ENCODE measurements at places on chromosomes 4 and X. TPM values are rescaled to one million over a fixed set of nuclear protein-coding genes. Genes with fewer than 3 reads are reported as not detected.

GRCh38 chr4:100984901-100985300, 362.4 kb downstream of the PPP3CA start:
- no peak for DNase-seq

FGF13 gene
- 2.4 TPM for polyA plus RNA-seq

GRCh38 chr4:13484749-13485221, 645 bp upstream of the RAB28 start:
- no peak for DNase-seq

- DNase-seq: no peak
Observed at GRCh38 chr4:17713779-17714178, 67.6 kb downstream of the FAM184B start.

GRCh38 chr4:117825600-117825999, 208.7 kb upstream of the NDST3 start:
- no peak for DNase-seq

DNA sequence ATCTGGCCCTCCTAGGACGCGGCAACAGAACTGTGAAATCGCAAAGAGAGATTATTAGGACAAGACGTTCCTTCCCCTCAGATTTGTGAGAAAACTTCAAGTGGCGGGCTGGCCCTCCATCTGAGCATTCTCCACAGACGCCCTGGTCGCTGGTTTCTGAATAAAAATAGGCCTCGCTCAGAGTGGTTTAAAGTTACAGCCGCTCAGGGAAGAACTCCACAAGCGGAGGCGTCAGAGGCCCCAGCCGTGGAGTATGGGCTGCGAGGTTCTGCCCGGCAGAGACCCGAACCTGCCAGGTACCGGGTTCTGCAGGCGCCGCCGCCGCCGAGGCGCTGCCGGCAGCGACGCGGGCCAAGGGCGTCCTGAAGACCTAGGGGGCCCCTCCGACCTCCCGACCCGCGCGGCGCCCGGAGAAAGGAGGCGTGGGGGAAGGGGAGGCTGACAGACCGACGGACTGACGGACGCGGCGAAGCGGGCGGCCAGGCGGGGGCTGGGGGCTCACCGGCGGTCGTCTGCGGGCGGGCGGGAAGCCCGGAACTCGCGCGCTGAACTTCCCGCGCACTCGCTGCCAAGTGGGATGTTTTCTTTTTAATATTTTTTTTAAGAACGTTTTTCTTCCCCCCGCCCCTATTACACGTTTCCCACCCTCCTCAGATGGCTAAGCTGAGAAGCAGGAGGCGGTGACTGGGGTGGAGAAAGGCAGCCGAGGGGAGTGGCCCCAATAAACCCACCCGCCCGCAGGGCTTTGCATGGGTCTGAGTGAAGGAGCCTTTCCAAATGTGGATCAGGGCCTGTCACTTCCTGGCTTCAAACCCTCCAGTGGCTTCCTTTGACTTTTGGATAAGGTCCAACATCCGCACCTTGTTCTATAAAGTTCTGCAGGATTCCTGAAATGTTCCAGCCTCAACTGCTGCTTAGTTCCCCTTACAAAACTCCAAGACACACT, at the start of gene PABPC4L:
PABPC4L (minus strand) TSS at position 574 of the 946 bp plus-strand sequence. CDS start 770 bp downstream, outside the sequence.
- DNase-seq: no peak

DNA sequence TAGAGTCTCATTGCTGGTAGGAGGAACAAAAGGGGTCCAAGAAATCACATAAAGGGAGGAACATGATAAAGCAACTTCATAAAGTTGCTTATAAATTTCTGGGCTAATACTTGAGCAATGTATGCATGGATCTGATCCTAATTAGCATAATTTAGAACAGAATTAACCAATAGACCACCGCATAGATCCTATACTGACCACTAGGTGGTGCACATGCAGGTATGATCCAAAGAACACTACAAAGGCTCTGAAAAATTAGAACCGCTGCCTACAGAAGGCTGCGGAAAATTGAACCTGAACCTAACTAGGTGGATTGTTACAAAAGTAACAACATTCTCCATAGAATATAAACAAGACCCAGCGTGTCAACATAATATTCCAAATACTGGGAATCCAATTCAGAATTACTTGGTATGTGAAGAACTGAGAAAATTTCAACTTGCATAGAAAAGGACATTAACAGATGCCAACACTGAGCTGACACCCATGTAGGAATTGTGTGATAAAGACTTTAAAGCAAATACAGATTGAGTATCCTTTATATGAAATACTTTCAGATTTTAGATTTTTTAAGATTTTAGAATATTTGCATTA, 23.3 kb downstream of the BRCC3 start:
- DNase-seq: no peak

- no peak for DNase-seq
Observed at GRCh38 chr4:84498935-84499623, at the start of gene NKX6-1. Gene NKX6-1, minus strand, starts transcription at chr4:84499292. Its CDS starts 1,064 bp downstream, at chr4:84498228.

ZMAT1 gene
- 50.0 TPM for polyA plus RNA-seq

FGFR3 gene
- polyA plus RNA-seq: 13.2 TPM

EDA2R gene
- polyA plus RNA-seq: 2.6 TPM

DNA sequence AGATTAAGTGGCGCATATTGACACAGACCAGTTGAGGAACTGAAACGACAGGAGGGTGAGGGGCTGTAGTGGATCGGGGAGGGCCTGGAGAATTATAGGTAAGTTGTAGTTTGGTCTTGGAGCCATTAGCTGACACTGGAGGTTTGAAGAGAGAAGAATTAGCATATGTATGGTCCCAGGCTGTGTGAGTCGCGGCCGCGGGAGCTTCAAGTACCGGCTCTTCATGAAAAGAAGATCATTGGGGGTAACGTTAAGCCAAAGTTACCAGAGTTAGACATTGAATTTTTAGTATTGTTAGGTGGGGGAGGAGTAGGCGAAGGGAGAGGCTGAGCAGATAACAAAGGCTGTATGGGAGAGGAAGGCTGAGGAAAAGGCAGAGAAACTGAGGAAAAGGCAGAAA, 56.5 kb downstream of the ZNF674 start:
- no peak for DNase-seq

FGF16 gene
- polyA plus RNA-seq: 0.07 TPM

DNA sequence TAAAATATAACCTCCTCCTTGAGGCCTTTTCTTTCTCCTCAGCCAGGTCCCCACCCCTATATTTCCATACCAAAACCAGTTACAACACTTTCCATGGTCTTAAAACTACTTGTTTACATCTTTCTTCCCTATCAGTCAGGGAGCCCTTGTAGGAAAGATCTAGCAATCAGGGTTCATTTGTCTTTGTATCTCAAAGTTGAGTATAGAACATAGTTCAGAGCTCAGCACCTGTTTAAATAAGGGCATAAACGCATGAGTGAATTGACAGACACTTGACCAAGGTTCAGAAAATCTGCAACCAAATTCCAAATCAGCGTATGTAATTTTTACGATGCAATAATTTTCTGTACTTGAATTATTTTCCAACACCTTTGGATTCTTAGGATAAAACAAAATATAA, 352.2 kb upstream of the MAGEB16 start:
- no peak for DNase-seq

GRCh38 chrX:111857534-111858060, 18.4 kb upstream of the TRPC5OS start:
- no peak for DNase-seq

DNA sequence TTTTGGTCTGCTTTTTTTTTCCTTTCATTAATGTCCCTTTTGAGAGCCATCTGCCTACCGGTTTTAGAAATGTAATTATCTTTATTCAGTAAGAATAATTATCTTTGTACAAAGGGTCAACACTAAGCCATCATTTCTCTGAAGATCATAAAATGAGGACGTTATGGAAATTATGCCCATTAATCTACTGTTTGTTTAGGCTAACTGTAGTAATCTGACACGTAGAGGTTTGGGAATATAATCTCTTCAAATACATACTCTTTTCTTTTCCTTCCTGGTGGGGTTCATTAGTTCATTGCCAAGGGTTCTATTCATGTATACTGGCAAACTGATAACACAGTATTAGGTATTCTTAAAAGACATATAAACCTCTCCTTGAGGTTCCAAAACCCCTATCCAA, 3.8 kb upstream of the HSD17B13 start:
- no peak for DNase-seq

DNA sequence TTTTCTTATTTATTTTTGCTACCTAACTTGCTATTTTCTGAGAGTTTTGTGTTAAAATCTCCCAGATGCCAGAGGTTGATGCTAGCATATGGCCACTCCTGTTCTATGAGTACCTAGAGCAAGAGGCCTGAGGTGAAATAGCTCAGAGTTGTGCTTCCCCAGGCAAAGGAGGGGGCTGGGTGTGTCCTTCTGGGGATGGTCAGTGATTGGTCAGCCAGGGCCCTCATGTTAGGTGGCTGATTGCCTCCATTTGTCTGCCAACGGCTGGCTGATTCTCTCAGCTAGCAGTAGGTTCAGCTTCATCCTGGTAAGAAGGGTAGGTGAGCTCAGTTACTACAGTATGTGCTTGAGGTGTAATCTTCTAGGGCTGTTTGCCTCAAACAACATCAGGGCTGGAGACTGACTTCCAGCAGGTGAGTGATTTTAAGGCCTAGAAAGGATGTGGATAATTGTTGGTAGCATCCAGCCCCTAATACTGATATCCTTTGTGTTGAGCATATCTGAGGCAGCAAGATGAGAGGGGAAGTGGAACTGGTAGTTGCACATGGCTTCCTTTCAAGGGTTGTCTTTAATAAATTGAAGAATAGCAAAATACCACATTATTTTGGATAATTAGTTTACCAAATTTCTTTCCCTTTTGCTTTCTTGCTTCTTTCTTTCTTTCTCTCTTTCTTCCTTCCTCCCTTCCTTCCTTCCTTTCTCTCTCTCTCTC, 62.5 kb upstream of the RHOH start:
- DNase-seq: no peak

OPRPN gene
- polyA plus RNA-seq: 0.34 TPM

DNA sequence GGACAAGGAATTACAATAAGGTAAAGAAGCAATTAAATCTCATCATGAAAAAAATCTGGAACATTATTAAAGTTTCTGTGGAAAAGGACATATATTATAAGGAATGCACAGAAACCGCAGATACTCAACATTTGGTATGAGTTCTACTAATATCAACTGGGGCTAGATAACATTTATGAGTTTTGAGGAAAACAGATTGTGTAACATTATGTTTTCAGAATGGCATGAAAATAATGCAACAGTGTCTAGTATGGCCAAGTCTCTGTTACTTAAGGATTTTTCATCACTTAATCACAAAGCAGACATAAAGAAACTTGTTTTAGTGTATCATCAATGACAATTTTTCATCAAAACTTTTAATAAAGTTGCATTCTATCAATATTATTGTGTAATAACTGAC, 785.0 kb downstream of the GLUD2 start:
- DNase-seq: no peak

STBD1 gene
- polyA plus RNA-seq: 1.1 TPM

DNA sequence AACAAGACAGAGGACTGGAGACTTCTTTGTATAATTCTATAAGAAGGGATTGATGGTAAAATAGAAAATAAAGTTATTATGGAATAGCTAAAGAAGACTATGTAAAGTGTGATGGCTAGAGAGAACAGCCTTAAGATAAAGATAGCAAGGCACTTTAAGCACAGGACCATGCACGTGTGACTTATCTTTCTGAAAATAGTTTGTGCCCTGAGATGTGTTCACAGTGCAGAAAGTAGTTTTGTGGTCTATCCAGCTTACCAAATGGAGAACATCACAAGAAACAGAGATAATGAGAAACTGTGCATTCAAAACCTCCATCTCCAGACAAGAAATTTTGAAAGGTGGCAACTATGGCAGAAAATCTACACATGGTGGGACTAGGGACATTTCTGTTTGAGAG, 213.3 kb downstream of the PARM1 start:
- DNase-seq: no peak

DNA sequence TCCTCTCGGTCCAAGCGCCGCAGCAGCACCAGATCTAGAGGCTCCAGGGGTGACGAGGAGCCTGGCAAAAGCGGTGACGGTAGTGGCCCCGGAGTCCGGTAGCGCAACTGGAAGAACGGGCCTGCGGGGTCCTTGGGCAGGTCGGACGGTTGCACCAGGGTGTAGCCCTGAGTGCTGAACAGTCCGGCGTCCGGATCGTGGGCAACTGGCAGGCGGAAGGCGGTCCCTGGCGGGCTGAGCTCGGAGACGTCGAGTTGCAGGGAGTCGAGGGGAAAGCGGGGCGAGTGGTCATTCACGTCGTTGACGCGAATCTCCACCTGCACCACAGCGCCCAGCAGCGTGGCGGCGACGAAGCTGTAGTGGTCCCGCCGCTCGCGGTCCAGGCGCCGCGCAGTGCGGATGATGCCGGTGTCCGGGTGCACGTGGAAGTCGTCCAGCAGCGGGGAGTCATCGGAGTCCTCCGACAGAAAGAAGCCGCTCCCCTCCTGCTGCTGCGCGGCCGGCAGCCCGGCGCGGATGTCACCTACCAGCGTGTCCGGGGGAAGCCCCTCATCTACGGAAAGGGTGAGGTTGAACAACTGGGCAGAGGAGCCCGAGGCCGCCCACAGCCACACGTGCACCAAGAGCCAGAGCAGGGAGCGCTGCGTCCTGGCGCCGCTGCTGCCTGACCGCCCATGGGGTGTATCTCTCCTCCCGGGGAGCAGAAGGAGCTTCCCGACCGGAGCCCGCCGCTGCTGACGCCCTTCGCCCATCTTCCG, 837 bp downstream of the DCHS2 start:
- no peak for DNase-seq

- DNase-seq: no peak
Observed at GRCh38 chr4:12615822-12616221, 868.3 kb downstream of the RAB28 start.

GRCh38 chr4:40369437-40370274, 34.5 kb downstream of the CHRNA9 start:
- no peak for DNase-seq

DNA sequence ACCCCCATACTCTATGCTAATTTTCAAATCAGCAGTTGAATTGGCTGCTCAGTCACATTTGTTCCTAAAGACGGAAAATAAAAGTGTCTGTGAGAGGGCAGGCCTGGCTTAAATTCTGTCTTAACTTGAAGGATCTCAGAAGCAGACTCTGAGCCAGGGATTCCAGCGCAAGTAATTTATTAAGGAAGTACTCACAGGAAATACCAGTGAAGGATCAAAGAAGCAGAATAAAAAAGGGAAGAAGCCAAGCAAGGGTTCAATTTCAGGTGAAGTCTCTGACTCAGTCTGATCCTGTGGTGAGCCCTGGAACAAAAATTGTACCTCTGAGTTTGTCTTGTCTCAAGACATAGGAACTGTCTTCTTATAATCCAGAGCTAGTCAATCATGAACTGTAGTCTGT, 52.2 kb downstream of the IL1RAPL1 start:
- no peak for DNase-seq

GRCh38 chr4:40196724-40197281, at the start of gene RHOH:
Gene RHOH, plus strand, starts transcription at chr4:40197031. Its CDS starts 46,356 bp downstream, at chr4:40243387.
- peak; percentile 88 for DNase-seq

DNA sequence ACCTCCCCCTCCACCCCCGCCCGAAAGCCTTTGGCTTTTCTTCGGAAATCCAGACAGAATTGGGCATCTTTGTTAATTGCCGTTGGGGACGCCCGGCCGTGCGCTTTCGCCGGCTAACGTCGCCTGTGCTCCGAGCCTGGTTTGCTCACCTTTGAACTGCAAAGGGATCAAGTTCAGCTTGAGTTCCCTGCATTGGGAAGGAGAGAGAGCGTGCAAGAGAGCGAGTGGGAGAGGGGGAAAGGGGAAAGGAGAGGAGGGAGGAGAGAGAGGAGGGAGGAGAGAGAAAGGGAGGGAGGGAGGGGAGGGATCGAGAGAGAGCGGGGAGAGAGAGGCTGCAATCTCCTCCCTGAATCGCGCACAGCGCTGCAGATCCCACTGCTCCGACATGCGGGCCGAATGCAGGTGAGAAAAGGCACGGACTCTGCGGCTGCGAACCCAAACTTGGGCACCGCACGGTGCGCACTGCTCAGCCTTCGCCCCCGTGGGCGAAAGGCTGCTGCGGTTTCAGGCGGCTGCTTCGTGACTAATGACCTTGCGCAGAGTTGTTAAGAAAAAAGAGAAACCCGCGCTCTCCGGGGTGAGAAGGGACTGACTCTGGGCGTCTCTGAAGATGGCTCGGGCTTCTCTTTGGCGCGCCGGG, at the start of gene PCDH7:
PCDH7 (plus strand) TSS at position 349 of the 640 bp plus-strand sequence. CDS start 1,054 bp downstream, outside the sequence.
- DNase-seq: no peak

- no peak for DNase-seq
Observed at GRCh38 chr4:31040106-31040505, 319.9 kb downstream of the PCDH7 start.

Data from thymus (tissue), 14 donors.